Cardiac septum (tissue), 1 donor: ENCODE measurements at places on chromosomes 11 and 22. TPM values are rescaled to one million over a fixed set of nuclear protein-coding genes. Genes with fewer than 3 reads are reported as not detected.

The B3GAT1 gene
- total RNA-seq, result 0.27 TPM

The ALX4 gene
- 0.05 TPM for total RNA-seq

The NPAS4 gene
- total RNA-seq, result not detected

- no peak for DNase-seq
Observed at GRCh38 chr11:77069969-77070582, 3.3 kb downstream of the CAPN5 start.

GRCh38 chr11:86625981-86626380 is 46.4 kb downstream of the ME3 start:
- no peak for DNase-seq

GRCh38 chr22:23526596-23527316 is 53.3 kb downstream of the IGLL1 start:
- DNase-seq, result peak; percentile 68

The C1QTNF4 gene
- 0.51 TPM for total RNA-seq

DNA sequence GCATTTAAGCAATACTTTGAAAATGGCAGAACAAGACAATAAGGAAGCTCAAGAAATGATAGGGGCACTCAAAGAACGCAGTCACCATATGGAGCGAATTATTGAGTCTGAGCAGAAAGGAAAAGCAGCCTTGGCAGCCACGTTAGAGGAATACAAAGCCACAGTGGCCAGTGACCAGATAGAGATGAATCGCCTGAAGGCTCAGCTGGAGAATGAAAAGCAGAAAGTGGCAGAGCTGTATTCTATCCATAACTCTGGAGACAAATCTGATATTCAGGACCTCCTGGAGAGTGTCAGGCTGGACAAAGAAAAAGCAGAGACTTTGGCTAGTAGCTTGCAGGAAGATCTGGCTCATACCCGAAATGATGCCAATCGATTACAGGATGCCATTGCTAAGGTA is 51.9 kb downstream of the SPECC1L start:
- DNase-seq, result no peak

DNA sequence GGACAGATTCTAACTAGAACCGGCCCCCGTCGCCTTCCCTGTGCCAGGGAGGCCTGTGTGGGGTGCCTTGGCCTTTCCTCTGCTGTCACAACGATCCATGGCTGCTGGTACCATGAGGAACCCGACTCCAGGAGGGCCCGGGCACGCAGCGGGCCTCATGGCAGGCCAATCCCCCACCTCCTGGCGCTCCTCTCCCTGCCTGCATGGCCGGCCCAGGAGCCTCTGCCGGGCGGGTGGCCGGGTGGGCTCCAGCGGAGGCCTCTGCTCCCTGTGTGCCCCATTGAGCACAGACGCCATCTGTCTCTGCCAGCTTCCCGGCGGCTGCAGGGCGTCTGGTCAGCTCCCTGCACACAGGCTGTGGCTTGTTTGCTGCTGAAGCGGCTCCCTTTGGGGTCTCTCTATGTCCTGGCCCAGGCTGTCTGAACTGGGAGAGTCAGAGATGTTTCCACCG is 86.5 kb downstream of the MYEOV start:
- DNase-seq, result peak; percentile 70

DNA sequence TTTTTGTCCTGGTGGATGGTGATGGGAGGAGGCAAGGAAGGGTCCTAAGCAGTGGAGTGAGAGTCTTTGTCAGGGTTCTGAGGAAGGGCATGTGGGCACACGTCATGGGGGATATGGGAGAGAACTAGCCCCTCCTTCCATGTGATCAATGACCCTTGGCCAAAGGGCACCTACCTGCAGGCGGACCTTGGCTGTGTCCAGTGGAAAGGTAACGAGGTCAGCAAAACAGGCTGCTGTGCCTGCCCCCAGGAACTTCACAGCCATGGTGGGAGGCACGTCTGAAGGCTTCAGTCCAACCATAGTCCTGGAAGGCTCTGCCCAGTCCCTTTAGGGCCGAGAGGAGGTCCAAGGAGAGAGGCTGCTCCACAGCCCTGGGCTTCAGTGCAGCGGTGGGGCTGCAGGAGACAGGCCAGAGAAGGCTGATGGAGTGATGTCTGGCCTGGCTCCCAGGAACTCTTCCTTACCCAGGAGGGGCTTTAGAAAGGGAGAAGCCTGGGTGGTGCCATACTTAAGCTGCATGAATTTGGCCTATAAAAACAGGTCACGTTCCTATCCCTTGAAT is 2.1 kb downstream of the UCP3 start:
- no peak for DNase-seq

The EFCAB6 gene
- 1.3 TPM for total RNA-seq

GRCh38 chr11:45282081-45282480 is 4.1 kb downstream of the SYT13 start:
- no peak for DNase-seq

DNA sequence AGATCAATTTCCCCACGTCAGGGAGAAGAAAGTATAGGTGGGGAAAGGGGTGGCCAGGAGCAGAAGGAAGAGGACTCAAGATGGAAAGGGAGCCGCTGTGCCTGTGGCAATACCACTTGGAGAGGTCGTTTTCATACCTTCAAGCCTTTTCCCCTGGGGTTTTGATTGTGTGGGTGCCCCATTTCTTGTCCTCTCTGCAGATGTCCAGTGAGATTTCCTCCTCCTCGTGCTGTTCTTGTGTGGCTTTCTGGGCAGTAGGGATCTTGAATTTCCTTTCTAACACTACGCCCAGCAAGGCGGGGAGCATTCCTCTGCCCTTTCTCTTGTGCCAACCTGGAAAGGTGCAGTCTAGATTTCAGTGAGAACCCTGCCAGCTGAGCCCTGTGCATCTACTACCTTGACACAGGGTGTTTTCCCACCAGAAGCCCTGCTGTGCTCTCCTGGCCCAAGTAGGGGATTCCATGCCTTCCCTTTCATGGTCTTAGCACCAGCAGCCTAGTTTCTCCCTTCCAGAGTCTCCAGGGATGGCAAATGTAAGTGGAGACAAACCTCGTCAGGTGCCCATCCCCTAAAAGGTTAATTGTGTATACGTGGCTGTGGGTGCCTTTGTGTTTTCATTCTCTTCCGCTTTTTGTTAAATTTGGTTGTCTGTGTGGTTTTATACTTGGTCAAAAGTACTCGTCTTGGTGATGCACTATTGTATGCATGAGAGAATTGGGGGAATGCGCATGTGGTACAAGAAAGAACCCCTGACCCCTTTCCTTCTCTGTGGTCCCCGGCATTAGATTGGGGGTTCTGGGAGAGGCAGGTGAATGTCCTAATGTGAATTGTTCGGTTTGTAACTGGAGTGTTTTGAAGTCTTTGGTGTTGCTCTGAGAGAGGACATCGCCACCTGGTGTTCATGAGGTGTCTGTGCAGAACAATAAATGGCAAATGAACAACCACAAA is 71.4 kb upstream of the MPEG1 start:
- DNase-seq, result no peak

The ARHGAP32 gene
- 4.1 TPM for total RNA-seq

- no peak for DNase-seq
Observed at GRCh38 chr11:58498464-58498863, 9.4 kb downstream of the OR5B21 start.

DNA sequence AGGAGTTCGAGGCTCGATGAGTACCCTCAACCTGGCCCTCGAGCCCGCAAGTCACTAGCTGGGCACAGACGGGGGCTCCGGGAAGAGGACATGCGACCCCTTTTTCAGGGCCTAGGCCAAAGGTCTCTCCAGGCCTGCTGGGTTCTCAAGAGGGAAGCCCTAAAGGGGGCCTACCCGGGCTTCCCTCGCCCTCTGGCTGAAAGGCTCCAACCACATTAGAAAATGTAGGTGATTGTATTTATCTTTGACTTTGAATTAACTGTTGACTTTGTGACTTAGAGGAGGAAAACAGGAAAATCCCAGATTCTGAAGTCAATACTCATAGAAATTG is 7.3 kb upstream of the PAX6 start:
- no peak for DNase-seq

GRCh38 chr11:11965192-11965591 is 43.2 kb downstream of the DKK3 start:
- DNase-seq, result no peak

The LRRC32 gene
- total RNA-seq, result 33.5 TPM

The SAA2 gene
- total RNA-seq, result 0.48 TPM

The WNT11 gene
- total RNA-seq, result 9.2 TPM

DNA sequence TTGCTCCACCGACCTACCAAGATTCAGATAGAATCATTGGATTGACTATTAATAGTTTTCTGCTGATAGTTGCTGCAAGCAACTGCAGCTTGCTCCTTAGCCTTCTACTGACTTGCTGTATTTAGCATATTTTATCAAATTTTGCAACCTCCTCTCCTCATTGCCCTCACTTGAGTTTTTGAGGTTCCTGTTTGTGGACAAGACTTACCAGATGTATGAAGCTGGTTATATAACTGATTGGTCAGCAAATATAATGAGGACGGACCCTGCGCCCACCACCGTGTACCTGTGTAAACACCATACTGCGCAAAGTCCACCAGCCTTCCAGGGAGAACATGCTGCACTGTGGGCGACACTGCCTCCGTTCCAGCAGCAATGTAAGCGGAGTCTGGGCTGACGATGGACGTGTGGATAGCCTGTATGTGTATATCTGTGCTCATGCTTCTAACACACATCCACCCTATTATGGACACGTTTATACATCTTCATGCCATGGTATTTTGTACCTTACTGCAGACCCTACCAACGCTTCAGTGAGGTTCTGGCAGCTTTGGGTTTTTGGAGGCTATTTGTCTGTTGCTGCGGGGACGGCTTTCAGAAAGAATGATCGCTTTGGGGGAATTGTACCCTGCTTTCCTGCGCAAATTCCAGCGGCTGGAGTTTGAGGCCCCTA is 1.5 kb upstream of the USP18 start:
- DNase-seq, result no peak

DNA sequence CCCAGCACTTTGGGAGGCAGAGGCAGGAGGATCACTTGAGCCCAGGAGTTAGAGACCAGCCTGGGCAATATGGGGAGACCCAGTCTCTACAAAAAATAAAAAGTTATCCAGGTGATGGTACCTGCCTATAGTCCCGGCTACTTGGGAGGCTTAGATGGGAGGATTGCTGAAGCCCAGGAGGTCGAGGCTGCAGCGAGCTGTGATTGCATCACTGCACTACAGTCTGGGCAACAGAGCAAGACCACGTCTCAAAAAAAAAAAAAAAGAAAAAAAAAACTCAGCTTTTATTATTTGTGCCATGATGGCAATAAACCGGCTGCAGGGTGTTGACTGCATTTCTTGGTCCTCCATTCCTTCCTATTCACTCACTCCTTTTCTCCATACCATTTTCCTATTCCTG is 33.6 kb upstream of the TFIP11 start:
- DNase-seq, result no peak

The MMP13 gene
- not detected for total RNA-seq

DNA sequence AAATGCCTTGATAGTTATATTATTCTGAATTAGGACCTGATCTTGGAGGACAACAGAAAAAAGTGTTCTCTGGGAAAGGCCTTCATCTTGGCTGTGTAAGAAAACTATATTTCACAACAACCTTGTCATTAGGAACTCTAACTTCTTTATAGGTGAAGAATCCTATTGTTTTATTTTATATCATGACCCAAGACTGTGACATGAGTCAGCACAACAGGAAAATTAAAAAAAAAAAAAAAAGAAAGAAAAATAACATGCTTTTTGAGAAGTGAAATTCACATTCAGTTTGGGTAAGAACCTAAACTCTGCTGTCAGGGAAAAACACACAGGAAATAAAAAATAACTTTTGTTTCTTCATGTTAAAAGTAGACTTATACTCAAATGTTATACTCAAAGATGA is 11.7 kb upstream of the FOLR2 start:
- DNase-seq, result no peak

DNA sequence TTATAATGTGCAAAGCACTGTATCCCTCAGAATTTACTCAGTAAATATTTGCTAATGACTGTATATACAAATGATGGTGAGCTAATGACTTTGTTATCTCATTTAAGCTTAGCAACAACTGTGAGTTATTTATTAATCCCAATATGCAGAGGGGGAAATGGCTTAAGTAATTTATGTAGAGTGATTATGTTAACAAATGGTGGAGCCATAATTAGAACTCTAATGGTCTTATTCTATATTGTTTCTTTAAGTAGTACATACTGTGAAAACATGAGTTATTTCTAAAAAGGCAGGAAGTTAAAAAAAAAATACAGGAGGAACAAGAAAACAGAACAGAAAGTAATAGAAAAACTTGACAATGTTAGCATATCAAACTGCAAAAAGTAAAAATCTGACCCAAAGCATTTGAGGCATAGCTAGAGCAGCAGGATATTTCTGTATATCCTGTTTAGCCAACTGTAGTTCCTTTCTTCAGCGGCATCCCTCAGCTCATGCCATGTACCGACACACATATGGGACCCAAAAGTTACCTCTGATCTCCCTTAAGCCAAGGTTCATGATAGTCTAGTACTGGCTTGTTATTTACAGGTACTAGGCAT is 94.2 kb downstream of the FCHSD2 start:
- DNase-seq, result no peak

DNA sequence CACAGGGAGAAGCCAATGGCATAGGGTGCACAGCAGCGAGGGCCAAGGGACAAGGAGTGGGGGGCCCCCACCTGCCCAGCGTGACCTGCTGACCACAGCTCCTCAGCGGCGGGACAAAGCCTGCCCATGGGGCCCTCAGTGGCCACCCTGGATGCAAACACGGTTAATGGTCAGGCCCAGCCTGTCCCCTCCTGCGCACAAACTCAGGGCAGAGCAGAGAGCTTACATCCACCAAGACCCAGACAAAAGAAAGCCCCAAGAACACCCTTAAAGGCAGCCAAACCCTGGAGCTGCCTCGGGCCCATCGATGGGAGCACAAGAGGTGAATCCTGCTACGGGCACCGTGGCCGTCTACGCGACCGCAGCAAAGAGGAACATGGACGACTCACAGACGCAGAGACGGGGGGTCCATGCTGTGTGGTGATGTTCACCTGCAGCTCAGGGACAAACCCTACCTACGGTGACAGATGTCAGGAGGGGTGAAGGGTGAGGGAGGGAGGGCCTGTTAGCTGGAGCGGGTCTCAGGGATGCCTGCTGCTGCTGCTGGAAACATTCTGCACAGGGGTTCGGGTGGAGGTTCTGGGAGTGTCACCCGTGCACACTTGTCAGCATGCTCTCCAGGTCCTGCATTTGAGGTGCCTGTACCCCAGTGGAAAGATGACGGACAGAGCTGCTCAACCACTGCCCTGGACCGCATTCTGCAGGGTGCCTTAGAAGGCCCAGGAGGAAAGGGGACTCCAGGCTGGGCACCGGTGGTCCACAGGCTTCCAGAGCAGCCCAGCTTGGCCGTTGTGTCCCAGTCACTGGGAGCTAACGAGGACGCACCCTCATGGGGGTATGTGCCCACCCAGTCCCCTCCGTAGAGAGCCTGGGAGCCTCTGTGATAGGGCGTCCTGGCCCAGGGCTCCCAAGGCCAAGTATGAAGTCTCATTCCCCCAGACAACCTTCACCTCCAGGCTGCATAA is 11.6 kb downstream of the ASCL2 start:
- DNase-seq, result peak; percentile 71

DNA sequence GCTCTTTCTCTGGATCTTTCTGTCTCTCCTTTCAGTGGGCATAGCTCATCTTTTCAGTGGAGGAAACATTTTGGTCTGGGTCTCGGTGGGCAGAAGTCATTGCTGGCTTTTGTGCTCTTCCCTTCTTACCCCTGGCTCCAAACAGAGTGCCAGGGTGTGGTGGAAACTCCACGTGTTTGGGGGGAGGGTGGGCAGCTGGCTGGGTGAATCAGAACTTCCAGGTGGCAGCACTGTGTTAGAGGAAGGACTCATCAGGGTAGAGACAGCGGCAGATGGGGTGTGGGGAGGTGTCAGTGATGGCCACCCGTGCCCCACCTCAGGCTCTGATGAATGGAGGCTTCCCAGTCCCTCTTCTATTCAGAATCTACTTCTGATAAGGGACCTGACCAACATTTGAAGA is 114.0 kb downstream of the GRIK4 start:
- DNase-seq, result no peak

GRCh38 chr11:125426818-125427528 is 69.1 kb downstream of the FEZ1 start:
- peak; percentile 59 for DNase-seq

- no peak for DNase-seq
Observed at GRCh38 chr11:69718147-69718546, 14.3 kb upstream of the FGF19 start.
